Sigmoid colon (tissue), 7 donors: ENCODE measurements at places on chromosomes 13 and 19. TPM values are rescaled to one million over a fixed set of nuclear protein-coding genes. Genes with fewer than 3 reads are reported as not detected.

PRR22 gene
- not detected for polyA plus RNA-seq

NCR1 gene
- not detected for polyA plus RNA-seq

SERPINE3 gene
- polyA plus RNA-seq, result not detected

KLK4 gene
- polyA plus RNA-seq, result 1.2 TPM

GAPDHS gene
- not detected for polyA plus RNA-seq

CPB2 gene
- polyA plus RNA-seq, result not detected

SBK3 gene
- not detected for polyA plus RNA-seq
